Activated T-cell treated with anti-CD3 and anti-CD28 coated beads for 24 hours (primary cell): ENCODE measurements at places on chromosomes 11 and 22.

- DNase-seq = no peak
Measured at GRCh38 chr22:34427436-34427835, 507.2 kb upstream of the LARGE1 start.

DNA sequence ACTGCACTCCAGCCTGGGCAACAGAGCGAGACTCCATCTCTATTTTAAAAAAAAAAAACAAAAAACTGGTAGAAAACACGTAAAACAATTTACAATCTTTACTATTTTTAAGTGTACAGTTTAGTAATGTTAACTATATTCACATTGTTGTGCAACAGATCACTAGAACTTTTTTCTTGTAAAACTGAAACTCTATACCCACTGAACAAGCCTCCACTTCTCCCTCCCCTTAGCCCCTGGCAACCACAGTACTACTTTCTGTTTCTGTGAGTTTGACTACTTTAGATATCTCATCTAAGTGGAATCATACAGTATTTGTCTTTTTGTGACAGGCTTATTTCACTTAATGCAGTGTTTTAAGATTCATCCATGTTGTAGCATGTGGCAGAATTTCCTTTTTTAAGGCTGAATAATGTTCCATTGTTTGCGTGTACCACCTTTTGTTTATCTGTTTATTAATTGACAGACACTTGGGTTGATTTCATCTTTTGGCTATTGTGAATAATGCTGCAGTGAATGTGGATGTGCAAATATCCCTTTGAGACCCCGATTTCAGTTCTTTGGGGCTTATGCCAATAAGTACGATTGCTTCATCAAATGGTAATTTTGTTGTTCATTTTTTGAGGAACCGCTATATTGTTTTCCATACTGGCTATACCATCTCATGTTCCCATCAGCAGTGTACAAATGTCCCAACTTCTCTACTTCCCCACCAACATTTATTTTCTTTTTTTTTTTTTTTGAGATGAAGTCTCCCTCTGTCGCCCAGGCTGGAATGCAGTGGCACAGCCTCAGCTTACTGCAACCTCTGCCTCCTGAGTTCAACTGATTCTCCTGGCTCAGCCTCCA is 11.0 kb downstream of the DDB2 start:
- no peak for DNase-seq

DNA sequence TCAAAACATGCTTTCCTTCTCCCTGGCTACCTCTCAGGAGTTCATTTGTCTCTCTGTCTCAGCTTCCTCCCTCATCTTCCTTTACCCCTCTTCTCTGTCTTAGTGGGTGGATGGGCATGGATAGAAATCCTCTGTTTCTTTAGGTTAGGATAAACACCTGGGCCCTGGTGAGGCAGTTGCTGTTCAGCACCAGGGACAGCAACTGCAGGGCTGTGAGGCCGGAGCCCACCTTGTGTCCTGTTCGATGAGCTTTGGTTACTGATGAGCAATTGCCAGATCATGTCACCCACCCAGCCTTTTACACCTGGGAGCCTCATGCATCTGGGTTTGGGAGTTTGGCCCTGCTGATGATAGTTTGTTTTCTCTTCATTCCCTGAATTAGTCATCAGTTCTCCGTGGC is 6.1 kb upstream of the CRYBB3 start:
- DNase-seq = no peak

DNA sequence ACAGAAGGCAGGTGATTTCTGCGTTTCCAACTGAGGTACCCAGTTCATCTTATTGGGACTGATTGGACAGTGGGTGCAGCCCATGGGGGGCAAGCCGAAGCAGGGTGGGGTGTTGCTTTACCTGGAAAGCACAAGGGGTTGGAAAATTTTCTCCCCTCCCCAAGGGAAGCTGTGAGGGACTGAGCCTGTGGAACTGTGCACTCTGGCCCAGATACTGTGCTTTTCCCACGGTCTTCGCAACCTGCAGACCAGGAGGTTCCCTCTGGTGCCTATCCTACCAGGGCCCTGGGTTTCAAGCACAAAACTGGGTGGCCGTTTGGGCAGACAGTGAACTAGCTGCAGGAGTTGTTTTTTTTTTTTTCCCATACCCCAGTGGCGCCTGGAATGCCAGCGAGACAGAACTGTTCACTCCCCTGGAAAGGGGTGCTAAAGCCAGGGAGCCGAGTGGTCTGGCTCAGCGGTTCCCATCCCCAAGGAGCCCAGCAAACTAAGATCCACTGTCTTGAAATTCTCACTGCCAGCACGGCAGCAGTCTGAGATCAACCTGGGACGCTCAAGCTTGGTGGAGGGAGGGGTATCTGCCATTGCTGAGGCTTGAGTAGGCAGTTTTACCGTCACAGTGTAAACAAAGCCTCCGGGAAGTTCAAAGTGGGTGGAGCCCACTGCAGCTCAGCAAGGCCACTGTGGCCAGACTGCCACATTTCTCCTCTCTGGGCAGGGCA is 97.2 kb downstream of the JRKL start:
- no peak for DNase-seq

DNA sequence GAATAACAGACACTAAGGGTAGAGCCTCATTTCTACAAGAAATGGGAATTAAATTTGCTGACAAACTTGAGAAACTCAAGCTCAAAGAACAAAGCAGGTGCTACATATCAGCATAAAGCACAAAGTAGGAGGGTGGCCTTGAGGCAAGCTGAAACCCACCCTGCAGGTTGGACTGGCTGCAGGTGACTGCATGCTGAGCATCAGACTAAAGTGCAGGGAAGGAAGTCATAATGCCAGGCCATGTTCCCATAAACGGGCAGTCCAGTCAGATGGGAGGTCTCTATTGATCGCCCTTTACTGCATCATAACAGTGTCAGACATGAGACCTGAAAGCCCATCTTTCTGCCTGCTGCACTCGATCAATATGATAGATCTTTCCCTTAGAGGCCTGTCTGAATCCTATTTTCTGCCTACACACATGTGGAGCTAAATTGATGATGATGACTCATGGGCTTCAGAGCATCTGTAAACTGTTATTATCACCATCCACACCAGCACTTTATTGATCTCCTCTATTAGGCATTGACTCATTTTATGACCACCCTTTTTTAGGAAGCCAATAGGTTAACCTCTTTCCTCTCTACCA is 224.5 kb upstream of the DDI1 start:
- no peak for DNase-seq

GRCh38 chr11:9972989-9973388 is 309.1 kb downstream of the SWAP70 start:
- DNase-seq = peak; percentile 5

- no peak for DNase-seq
Measured at GRCh38 chr11:22520521-22520920, 105.1 kb downstream of the FANCF start.

GRCh38 chr11:104159356-104159755 is 4.6 kb downstream of the PDGFD start:
- no peak for DNase-seq

GRCh38 chr11:10952872-10953271 is 95.0 kb upstream of the ZBED5 start:
- DNase-seq = no peak

- no peak for DNase-seq
Measured at GRCh38 chr11:3745161-3745560, 52.2 kb downstream of the NUP98 start.

GRCh38 chr11:114172055-114172861 is 112.7 kb downstream of the ZBTB16 start:
- DNase-seq = no peak
